Left lung (tissue), 14 donors: ENCODE measurements at places on chromosomes 5 and 9. TPM values are rescaled to one million over a fixed set of nuclear protein-coding genes. Genes with fewer than 3 reads are reported as not detected.
A peak's percentile ranks its signal among the peaks of the same experiment; 100 is the strongest.

GRCh38 chr9:81083067-81083466 is 606.3 kb downstream of the TLE1 start:
- DNase-seq: no peak

DNA sequence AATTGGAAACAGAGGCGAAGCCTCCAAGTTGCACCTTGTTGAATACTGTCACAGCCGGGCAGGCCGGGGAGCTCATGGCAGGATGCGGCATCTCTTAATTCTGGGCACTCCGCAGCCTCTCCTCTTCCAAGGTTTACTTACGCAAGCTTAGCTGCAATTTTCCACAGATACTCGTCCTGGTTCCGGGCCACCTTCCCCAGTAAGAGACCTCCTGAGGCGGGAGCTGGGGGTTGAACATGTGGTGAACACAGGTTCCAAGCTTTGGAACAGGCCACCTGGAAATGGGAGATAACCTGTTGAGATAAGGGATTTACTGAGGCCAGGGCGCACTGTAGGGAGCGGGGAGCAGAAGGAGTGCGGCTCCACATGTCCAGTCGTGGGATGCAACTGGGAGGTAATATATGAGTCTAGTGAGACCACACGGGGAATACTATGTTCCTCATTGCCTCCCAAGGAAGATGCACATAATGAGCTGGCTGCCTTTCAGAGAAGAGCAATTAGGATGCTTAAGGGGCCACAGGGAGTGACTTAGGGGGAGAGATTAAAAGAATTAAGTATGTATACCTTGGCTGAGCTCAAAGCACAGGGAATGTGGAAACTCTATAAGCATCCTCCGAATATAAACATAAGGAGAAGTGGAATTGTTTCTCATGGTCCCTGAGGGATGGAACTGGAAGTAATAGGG is 335.2 kb downstream of the CWC27 start:
- DNase-seq: peak; percentile 35

DNA sequence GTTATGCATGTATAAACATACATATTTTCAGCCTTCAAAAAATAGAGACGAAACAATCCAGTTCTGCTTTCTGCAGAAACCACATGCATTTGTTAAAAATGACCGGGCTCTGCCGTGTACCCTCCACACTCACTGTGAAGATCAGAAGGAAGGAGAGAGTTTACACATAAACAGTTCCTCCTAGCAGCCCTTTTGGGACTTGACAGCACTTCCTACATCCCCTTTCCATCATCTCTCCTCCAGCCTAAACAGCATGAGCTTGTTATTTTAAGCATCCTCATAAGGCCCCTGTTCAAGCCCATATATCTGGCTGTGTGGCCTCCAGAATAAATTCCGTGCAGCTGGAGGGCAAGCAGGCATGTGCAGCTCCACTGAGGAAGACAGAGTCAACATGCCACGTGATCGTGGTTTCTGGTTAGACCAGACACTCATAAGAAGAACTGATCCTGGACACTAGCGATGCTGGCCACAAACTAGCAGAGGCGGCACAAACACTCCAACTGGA is 42.2 kb downstream of the NIPAL4 start:
- peak; percentile 58 for DNase-seq

DNA sequence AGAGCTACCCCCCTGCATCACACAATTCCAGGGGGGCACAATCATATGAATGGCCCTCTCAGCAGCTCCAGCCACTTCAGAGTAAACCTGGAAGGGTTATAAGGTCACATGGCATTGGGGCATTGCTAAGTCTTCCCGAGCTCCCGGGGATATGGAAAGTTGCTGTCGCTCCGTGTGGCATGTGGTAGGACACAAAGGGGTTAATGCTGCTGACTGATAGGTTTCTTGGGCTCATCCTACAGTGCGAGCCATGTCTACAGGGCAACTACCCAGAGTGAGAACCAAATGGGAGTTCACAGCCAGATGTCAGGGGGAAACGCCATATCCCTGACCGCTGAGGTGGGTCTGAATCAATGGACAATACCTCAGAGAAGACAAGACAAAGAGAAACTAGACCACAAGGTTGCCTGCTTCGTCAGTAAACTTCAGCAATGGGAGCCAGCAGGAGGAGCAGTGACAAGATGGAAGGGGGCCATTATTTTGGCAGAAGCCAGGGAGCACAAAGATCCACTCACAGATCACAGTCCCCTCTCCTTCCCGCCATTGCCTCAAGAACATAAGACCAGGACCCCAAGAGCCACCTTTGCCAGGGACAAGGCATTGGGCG is 52.4 kb upstream of the SHISAL2B start:
- no peak for DNase-seq

- no peak for DNase-seq
Measured at GRCh38 chr9:127776195-127776923, 2.1 kb downstream of the SH2D3C start.

- no peak for DNase-seq
Measured at GRCh38 chr5:113612060-113612496, 98.6 kb downstream of the YTHDC2 start.

ENTREP1 gene
- polyA plus RNA-seq: 48.9 TPM

JAKMIP2 gene
- 6.3 TPM for polyA plus RNA-seq

DOCK8 gene
- 7.7 TPM for polyA plus RNA-seq

NCS1 gene
- 20.3 TPM for polyA plus RNA-seq
